Stimulated activated CD8-positive, alpha-beta memory T cell treated with anti-CD3 and anti-CD28 coated beads, Interleukin-4, amount 100 ng/mL, for 1 hour (primary cell): ENCODE measurements at places on chromosomes 11 and 22.

GRCh38 chr22:31102441-31103081, 4.8 kb downstream of the SELENOM start:
- DNase-seq, result no peak

DNA sequence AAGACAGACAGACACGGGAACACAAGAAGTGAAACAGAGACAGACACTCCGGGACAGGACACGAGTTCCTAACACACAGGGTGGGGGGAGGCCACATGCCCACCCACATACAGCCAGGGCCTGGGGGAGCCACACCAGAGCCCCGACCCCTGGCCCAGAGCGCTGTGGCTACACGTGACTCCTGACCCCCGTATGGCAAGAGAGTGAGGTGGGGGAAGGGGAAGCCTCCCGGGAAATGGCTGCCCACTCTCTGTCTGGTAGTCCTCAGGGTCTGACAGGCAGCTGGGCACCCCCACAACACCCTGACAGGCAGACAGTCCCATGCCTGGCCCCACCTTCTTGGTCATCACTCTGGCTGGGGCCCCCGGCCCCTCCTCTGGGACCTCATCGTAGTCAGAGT, 38.6 kb upstream of the PDE2A start:
- DNase-seq, result no peak

- DNase-seq, result no peak
Observed at GRCh38 chr22:20240447-20240764, 27.7 kb downstream of the RTN4R start.

- no peak for DNase-seq
Observed at GRCh38 chr22:47437636-47438035, 675.2 kb downstream of the TBC1D22A start.

DNA sequence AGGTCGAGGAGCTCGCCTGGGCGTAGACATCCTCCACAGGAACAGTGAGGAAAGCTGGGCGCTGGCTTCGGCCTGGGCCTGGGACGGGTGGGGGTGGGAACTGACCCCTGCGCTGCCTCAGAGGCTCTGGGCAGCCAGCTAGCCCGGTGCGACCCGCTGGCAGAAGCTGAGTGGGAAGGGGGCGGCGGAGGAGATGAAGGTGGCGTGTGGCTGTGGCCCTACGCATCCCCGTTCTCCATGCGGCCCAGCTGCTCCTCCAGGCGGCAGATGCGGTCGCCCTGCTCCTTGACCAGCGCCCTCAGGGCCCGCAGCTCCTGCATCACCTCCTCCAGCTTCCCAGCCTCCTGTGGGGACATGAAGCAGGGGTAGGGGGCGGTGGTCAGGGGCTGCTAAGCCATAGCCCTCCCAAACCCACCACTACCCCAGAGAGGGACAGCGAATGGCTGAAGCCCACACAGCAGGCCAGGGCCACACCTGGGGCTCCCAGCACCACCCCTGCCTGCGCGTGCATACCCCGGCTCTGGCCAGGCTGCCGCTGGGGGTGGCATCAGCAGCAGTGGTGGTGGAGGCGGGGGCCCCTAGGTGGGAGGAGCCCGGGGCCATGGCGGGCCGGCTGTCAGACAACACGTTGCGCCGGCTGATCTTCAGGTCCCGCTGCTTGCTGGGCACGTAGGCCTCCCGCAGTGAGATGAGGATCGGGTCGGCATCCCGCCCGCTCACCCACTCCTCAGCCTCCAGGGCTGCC, 848 bp upstream of the PTPRCAP start:
- DNase-seq, result no peak

DNA sequence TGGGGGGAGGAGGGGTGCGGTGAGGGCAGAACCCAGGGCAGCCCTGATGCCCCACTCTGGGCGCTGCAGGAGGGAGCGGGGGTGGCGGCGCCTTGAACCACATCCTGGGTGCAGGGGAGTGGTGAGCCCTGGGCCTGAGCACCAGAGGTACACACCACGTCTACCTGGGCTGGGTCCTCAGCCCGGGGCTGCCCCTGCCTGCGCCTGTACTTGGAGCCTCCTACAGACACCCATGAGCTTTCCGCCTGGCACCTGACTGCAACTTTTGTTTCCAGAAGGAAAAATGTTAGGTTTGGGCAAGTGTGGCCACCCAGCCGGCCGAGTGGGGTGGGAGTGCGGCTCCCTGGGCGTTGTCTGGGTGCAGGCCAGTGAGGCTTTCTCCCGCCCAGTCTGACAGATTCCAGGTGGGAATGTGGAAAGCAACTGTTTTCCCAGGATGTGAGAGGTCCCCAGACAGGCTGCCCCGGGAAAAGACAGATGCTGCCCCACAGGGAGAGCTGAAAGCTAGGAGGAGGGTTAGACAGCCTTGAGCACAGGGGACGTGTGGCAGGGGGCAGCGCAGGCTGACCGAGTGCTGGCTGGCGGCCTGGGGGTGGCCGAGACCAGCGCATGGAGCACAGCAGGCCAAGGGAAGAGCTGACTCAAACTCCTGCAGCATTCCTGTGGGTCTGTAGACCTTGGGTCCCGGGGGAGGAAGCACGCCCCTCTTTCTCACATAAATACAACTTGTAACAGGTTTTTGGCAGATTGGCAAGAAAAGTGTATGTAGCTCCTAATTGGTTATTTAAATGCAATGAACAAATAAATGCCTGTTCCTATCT, 44.1 kb downstream of the GNB1L start:
- DNase-seq, result no peak

DNA sequence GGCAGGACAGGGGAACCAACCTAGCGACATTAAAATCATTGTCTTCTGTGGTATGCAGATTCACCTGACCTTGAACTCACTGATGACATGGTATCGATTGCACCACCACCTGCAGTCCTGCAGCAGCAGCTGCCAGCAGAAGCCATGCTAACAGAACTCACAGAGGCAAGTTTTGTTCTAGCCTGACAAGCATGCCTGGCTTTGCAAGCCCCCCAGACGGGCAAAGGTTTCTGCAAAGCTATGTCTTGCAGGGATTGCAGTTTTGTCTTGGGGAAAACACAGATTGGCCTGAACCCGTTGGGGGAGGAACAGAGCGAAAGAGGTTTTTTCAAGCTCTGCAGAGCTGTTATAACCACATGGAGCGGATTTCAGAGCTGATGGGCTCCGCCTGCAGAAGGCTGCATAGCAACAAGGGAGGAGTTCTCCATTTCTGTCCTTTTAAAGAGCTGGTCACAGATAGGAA, 221.0 kb downstream of the HIPK3 start:
- DNase-seq, result no peak

DNA sequence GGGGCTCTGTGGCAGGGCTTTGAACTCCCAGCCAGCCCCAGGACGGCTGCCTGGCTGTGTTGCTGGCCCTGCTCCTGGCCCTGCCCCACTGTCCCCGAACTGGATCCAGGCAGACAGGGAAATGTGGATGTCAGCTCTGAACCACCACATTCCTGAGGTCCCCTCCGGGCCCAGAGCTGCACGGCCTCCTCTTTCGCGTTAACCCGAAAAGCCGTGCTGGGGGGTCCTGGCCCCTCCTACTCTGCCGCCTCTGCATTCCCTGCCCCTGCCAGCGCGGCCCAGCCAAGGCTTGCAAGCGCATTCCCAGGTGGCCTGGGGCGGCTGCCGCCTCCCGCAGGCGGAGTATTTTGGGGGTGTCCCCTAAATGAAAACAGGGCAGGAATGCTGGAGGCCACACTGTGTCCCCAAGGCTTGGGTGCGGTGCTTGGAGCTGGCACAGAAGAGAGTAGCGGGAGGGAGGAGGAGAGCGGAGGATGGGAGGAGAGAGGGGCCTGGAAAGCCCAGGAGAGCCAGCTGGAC, 5.4 kb downstream of the LINC01488 start:
- DNase-seq, result no peak

GRCh38 chr11:63837027-63837688, 1.8 kb upstream of the MARK2 start:
- DNase-seq, result peak; percentile 46

DNA sequence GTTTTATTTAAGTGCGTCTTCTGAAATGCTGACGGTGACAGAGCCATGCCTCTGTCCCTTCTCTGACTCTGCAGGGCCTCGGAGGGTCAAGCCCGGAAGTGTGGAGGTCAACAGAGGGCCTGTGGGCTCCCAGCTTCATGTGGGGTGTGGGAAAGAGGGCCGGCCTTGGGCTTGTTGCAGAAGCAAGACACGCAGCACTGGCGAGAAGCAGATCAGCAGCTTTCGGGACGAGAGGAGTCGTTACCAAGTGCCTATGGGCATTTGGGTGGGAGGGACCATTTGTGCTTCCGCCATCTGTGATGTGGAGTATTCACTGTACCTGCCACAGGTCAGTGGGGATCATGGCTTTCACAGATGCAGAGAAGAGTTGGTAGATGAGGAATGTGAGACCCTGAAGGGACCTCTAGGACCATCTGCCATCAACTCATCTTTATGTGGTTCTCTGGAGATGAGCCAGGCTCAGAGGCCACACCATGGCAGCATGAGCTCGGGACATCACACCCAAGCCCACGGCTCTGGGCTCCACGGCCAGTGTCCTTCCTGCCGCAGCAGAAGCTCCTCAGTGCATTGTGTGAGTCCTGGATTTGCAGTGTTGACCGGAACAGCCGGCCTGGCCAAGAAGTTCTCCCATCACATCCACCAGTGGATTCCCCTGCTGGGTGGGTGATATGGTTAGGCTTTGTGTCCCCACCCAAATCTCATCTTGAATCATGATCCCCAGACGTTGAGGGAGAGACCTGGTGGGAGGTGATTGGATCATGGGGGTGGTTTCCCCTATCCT, 590.7 kb downstream of the TBC1D22A start:
- DNase-seq, result no peak

DNA sequence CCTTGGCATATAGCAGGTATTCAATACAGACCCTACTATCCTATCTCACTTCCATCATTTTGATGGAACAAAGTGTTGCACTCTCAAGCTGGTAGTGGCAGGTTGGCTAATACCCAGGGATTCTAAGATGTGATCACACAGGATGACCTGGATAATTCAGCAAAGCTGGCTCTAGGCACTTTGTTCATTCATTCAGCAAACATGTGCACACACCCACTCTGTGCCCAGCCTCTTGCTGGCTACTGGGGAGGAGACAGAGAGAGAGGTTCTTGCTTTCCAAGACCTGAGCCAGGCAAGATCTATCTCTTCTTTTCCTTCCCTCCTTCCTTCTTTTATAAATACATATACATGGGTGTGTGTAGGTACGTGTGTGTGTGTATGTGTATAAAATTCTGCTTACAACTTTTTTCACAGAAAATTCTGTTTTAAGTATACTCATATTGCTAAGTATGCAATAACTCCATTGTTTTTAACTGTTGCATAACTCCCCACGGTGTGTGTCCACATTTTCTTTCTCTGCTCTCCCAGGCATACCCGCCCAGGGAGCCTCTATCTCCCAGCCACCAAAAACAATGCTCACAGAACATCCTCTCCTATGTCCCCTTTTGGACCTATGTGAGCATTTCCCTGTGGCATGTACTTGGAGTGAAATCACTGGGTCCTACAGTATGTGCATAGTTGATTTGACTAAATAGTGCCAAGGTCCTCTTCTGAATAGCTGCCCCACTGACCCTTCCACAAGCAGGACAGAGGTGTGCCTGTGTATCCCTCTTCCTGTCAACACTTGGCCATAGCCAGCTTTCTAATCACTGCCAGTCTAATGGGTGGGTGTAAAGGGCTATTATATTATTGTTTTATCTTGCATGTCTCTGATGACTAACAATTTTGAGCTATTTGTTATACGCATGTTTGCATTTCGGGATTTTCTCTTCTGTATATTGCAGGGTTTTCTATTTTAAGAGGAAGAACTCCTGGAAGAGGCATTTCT, 27.5 kb downstream of the CLPB start:
- DNase-seq, result no peak

GRCh38 chr11:73931039-73931645, 19.7 kb upstream of the DNAJB13 start:
- DNase-seq, result no peak

GRCh38 chr11:116832350-116833290, 2.9 kb downstream of the APOC3 start:
- DNase-seq, result no peak

DNA sequence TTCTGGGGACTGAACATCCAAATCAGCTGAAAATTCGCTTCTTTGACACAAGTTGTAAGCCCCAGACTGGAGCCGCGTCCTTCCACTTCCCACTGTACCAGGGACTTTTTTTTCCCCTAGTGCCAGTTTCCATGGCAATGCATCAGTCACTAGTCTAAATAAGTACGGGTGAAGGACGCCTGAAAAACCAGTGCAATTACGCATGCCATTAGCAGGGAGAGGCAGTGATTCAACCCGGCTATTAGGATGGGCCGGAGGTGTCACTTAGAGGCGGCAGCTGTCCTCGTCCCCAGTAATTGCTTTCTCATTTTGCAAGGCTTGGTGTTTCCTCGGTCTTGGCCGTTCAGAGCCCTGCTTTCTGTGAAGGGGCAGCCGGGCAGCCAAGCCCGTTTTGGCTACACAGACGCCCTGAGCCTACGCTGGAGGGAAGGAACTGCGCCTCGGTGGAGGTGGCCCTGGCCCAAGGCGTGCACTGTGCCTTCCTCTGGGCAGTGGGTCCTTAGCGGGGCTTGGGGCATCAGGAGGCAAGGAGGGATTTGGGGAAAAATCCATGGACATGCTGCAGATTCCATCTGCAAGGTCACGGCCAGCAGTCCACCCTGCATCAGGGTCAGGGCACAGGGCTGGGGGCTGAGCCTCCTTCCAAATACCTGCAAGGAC, 319.7 kb downstream of the CTTN start:
- DNase-seq, result no peak

DNA sequence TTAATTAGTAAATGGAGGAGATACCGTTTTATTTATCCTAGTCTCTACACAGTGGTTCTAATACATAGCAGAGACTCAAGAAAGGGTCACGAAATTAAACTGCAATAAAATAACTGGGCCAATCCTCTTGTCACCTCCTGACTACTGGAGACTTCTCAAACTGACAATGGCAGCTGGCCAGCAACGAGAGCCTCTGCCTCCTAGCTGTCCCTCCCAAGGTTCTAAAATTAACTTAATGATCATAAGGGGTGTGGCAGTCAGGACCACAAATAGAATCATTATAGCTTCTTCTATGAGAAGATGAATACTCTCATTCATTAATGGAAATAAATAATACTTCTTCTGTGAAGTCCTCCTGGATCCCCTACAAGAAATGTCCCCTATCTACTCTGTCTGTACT, 63.8 kb upstream of the APOA1 start:
- no peak for DNase-seq

- DNase-seq, result no peak
Observed at GRCh38 chr22:30217698-30218560, 28.6 kb downstream of the LIF start.

- DNase-seq, result no peak
Observed at GRCh38 chr11:46307785-46308341, 30.4 kb downstream of the CREB3L1 start.

GRCh38 chr11:350723-351255, 18.5 kb upstream of the B4GALNT4 start:
- no peak for DNase-seq

GRCh38 chr22:30087611-30088010, 7.3 kb downstream of the HORMAD2 start:
- no peak for DNase-seq

- no peak for DNase-seq
Observed at GRCh38 chr11:1057806-1058205, 16.9 kb upstream of the MUC2 start.
